ENCODE measurements at places on chromosomes 7 and 10.

- no peak for DNase-seq
Measured at GRCh38 chr7:158030566-158030965, 557.1 kb downstream of the PTPRN2 start.

GRCh38 chr7:51186531-51186930, 130.1 kb downstream of the COBL start:
- no peak for DNase-seq

DNA sequence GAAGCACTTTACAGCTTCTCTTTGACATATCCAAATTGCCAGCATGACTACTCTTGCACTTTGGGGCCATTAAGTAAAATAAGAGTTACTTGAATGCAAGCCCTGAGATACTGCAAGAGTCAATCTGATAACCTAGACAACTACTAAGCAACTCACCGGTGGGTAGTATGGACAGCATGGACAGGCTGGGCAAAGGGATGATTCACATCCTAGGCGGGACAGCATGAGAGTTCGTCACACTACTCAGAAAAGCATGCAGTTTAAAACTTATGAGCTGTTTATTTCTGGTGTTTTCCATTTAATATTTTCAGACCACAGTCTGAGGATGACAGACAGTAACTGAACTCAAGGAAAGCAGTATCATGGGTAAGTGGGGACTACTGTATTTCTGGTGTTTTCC, 84.0 kb downstream of the ORC5 start:
- no peak for DNase-seq

DNA sequence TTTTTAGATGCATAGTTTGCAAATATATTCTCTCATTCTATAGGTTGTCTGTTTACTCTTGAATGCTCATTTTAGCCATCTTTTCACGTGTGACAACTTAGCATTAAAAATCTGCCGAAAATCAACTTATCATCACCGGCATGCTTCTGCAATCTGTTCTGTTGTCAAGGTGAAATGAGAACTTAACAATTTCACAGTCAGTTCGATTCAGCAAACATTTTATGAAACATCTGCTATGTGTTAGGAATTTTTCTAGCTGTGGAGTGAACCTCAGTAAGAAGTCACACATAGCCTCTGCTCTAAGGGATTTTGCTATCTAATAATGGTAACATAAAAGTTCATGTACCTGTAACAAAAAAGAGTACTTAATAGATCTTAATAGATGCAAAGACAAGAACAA, 256.1 kb downstream of the ZWINT start:
- no peak for DNase-seq

- DNase-seq: no peak
Measured at GRCh38 chr7:53325061-53325460, 289.6 kb downstream of the POM121L12 start.

- DNase-seq: no peak
Measured at GRCh38 chr7:46567858-46568257, 646.8 kb upstream of the IGFBP3 start.

Measured in activated CD4-positive, CD25-positive, alpha-beta regulatory T cell treated with anti-CD3 and anti-CD28 coated beads, Interleukin-2, amount 50 U/mL, for 72 hours (primary cell).